ENCODE measurements at places on chromosomes 6 and 20.

DNA sequence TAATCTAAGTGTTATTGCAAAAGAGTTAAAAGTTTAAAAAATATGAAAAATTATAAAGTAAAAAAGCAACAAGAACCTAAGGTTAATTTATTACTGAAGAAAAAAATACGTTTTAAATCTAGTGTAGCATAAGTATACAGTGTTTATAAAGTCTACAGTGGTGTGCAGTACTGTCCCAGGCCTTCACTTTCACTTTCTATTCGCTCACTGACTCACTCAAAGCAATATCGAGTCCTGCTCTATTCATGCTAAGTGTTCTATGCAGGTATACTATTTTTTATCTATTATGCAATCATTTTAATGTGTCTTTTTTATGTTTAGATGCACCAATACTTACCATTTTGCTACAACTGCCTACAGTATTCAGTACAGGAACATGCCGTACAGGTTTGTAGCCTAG lies 113.0 kb downstream of the MANEA start:
- DNase-seq = no peak

DNA sequence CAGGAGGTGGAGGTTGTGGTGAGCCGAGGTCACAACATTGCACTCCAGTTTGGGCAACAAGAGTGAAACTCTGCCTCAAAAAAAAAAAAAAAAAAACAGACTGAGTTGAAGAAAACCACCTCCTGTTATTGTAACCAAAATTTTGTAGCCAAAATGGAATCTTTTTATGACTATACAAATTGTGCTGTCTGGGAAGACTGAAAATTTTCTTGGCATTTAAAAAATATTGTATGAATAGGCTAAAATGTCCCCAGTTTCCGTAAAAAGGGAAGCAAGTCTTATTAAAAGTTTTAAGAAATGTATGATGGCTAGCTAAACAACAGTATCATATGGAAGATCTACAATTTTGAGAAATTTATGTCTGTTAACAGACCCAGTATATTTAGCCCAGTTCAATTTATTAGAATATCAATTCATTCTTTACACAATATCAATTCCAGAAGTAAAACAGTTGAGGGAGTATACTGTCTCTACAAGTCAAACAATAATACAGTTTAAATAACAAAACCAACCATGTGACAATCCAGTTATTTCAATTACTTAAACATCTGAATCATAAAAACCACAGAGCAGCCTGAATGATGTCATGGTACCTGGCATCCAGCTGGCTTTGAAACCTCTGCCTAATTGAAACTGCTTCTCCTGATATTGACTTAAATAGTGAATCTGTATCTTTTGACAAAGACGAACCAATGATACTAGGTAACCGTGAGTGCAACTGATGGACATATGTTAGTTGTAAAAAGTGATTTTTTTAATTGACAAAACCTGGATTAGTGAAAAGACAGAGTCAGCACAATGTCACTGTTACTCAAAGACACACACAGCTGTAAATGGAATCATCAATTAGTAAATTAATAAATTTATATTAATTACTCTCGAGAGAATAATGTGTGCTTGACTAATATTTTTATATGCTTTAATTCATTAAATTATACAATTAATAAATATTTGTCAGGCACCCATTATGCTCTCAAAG lies 166.6 kb upstream of the MARCKS start:
- no peak for DNase-seq

GRCh38 chr6:55239099-55239498 lies 64.8 kb downstream of the HCRTR2 start:
- no peak for DNase-seq

DNA sequence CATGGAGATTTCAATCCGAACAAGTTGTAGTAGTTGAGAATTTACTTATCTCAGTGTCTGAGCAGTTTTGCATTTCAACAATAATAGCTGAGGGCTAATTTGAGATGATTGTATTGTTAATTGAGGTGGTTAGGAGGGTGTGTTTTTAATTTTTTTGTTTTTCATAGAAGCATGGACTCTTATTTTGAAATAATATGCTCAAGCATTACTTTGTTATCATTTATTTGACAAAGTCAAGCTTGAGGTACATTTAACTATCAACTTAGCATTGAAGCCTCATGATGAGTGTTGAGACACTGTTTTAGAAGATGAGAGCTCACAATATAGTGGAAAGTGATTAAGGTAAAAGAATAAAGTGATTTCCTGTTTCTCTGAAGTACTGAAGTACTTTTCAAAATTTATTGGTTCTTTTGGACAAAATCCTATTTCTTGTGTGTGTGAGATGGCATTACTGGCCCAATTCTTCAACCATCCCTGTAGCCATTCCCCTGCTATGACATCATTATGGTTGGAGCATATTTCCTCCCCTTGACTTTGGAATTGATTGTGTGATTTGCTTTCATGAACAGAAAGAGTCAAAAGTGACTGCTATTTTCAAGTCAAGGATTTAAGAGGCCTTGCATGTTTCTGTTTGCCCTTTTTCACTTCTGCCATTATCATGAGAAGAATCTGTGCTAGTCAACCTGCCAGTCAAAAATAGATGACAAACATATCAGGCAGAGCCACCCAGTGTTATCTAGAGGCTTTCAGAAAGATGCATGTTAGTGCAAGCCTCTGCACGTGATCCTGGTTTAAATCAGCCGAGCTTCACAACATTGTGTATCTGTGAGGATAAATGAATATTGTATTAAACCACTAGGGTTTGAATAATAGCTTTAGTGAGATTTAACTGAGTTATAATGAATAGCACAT lies 1112.3 kb upstream of the CITED2 start:
- no peak for DNase-seq

DNA sequence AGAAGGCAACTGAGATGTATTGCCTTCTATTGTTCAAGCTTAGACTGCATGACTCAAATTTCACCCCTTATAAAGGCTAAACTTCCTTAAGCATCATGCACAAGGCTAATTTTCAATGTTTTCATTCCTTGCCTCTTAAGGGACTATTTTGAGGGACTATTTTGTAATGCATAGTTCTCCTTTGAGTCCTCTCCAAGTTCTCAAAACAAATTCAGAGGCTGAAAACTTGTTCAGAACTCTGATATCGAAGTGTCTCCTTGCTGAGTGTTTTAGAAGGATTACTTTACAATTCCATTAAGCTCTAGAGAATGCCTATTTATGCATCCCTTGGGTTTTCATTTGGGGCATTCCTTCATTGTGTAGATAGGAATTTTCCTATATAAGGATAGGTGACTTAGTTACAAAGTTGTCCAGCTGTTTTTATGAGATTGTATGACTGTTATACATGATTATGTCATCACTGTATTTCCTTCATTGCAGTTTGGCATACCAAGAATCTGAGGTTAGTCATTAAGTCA lies 41.7 kb downstream of the COL19A1 start:
- no peak for DNase-seq

DNA sequence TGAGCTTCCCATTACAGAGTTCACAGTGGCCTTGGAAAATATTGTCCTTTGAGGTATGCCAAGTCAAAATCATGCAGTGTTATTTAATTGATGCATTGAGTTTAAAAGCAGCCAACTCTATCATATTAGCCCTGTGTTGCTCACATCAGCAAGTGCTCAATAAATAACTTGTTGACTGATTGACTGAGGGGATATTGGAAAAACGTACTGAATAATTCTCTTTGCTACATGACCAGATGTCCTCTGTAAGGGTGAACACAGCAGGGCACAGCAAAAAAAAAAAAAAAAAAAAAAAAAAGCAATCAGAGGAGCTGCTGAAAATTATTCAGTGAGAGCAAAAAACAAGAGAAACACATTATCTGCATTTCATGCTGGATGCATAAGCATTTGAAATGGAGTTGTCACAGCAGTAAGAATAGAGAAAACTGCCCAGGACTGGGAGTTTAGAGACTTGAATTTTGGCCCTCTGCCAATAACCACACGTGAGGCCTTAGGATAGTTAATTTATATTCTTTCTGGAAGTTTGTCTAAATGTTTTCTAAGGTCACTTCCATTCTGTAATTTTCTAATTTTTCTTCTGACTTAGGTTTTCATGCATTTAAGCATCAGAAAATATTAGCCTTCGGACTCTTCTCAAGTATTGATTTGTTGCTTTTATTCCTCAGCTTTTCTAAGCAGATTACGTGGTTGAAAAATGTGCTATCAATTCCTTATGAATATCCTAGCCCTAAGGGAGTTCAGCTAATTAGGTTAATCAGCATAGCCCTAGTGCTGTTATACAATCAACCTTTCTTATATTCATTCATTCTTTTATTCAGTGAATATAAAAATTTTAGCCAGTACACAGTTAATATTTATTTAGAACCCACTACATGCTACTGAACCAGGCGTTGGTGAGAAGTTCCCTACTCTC lies 246.8 kb upstream of the STXBP5 start:
- DNase-seq = no peak

- DNase-seq = no peak
Measured at GRCh38 chr6:123415844-123416468, 220.8 kb downstream of the TRDN start.
